Activated naive CD8-positive, alpha-beta T cell treated with anti-CD3 and anti-CD28 coated beads for 36 hours (primary cell): ENCODE measurements at places on chromosomes 5 and 9. TPM values are rescaled to one million over a fixed set of nuclear protein-coding genes. Genes with fewer than 3 reads are reported as not detected.

- no peaks in the 10 kb centered on the region for H3K36me3 ChIP-seq
- no peak for DNase-seq
- no peak overlapping the region for H3K4me3 ChIP-seq
- H3K27ac ChIP-seq = no peak overlapping the region
Measured at GRCh38 chr5:102611312-102611711, 112.5 kb upstream of the SLCO6A1 start.

- no peaks in the 10 kb centered on the region for H3K36me3 ChIP-seq
- H3K4me3 ChIP-seq = no peak overlapping the region
- peaks cover under 1% of the 10 kb centered on the region for H3K27me3 ChIP-seq
- DNase-seq = no peak
- H3K27ac ChIP-seq = no peak overlapping the region
- H3K4me1 ChIP-seq = no peaks in the 10 kb centered on the region
Measured at GRCh38 chr9:91751922-91752321, 198.1 kb downstream of the ROR2 start.

GRCh38 chr5:80207832-80208231 is 48.0 kb downstream of the SERINC5 start:
- H3K4me3 ChIP-seq = no peak overlapping the region
- no peaks in the 10 kb centered on the region for H3K27me3 ChIP-seq
- peaks cover 88% of the 10 kb centered on the region for H3K4me1 ChIP-seq
- DNase-seq = no peak

- H3K27ac ChIP-seq = no peak overlapping the region
- no peak for DNase-seq
- H3K4me3 ChIP-seq = no peak overlapping the region
- H3K27me3 ChIP-seq = no peaks in the 10 kb centered on the region
- no peaks in the 10 kb centered on the region for H3K36me3 ChIP-seq
Measured at GRCh38 chr5:7181841-7182240, 214.1 kb upstream of the ADCY2 start.

DNA sequence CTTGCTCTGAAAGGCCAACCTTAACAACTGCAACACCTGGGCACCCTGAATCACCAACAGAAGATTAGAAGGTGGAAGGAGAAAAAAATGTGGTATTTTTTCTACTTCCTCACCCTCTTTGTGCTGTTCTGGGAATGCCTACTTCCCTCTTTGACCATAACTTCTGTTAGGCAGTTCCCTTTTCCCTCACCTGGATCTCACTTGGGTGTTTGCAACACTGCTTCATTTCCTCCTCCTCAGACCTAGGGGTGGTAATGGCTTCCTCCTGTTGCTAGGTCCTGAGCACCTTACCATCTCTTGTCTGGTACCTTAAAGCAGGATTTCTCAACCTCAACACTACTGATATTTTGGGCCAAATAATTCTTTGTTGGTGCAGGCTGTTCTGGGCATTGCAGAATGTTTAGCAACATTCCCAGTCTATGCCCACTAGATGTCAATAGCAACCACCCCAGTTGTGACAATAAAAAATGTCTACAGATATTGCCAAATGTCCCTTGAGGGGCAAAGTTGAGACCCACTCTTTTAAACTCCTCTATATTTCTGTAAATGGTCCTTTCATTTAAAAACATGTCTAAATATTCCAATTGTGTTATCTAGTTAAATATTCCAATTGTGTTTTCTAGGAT is 300.0 kb upstream of the VLDLR start:
- H3K27me3 ChIP-seq = no peaks in the 10 kb centered on the region
- H3K4me1 ChIP-seq = no peaks in the 10 kb centered on the region
- H3K27ac ChIP-seq = no peak overlapping the region
- H3K4me3 ChIP-seq = no peak overlapping the region
- H3K36me3 ChIP-seq = no peaks in the 10 kb centered on the region
- no peak for DNase-seq

DNA sequence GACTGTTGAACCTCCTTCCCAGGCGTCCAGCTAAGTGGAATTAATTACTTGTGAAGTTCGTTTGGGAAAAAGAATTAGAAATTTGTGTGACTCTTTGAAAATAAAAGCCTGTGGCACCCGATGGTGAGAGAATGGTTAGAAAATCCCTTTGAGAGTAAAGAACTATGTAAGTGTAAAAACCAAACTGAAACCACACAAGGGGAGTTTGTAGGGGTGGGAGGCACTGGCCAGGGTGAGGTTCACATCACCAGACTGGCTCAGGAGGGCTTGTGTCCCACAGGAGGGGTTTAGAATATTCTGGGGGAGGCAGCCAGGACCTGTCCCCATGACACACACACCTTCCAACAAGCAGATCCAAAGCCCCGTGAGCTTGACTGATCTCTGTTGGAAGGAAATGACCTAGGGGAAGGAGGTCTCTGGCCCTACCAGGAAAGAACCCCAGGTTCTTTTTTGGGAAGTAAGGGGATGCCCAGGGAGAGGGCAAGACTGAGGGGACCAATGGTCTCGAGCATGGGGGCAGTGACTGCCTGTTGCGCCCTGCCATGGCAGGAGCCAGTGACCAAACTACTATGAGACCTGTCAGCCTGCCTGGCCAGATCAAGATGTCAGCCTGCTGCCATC is 4.3 kb downstream of the SPATA24 start:
- H3K4me1 ChIP-seq = peaks cover 37% of the 10 kb centered on the region
- DNase-seq = no peak
- H3K27me3 ChIP-seq = no peaks in the 10 kb centered on the region
- no peaks in the 10 kb centered on the region for H3K36me3 ChIP-seq
- no peak overlapping the region for H3K4me3 ChIP-seq

GRCh38 chr9:34651876-34652601 is at the start of gene IL11RA:
Gene IL11RA, plus strand, starts transcription at chr9:34652185. Its CDS starts 3,033 bp downstream, at chr9:34655218.
- peak; percentile 57 for DNase-seq
- no peak within 1 kb of the TSS for H3K4me3 ChIP-seq
- peak within 1 kb of the TSS; percentile 58 for H3K27ac ChIP-seq
- no peaks in the 10 kb centered on the region for H3K27me3 ChIP-seq

DNA sequence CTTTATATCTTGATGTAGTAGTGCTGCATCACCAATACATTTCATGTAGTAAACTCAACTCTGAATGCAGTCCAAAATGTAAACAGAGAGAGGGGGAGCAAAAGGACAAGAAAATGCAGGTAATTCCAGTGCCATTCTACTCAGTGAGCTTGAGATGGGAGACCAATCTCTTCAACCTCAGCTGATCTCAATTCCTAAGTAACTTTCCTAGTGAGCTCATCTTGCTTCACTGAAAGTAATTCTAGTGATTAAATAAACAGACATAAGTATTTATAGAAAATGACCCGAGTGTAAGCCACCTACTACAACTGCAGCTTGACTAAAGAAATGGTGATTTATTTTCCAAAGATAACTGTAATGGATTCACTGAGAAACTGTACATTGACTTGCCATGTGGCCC is 424.5 kb downstream of the DMRT2 start:
- no peak overlapping the region for H3K27ac ChIP-seq
- no peaks in the 10 kb centered on the region for H3K36me3 ChIP-seq
- peaks cover 2% of the 10 kb centered on the region for H3K4me1 ChIP-seq
- no peaks in the 10 kb centered on the region for H3K27me3 ChIP-seq

- H3K4me3 ChIP-seq = no peak overlapping the region
- H3K27ac ChIP-seq = no peak overlapping the region
- H3K36me3 ChIP-seq = no peaks in the 10 kb centered on the region
Measured at GRCh38 chr5:76256116-76256889, 146.8 kb upstream of the IQGAP2 start.

DNA sequence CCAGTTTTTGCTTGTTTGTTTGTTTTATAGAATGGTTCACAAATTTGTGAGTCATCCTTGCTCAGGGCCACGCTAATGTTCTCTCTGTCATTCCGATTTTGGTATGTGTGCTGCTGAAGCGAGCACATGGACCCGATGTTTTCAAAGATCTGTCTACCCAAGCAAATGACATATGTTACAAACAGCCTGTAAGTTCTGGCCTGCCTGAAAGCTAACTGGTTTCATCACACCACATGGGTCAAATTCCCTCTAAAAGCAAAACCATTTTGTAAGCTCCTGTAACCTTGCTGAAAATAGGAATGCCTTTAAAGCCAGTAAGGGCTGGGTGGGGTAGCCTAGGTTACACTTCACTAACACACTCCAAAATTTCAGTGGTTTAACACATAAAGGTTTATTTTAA is 25.4 kb downstream of the DMRT3 start:
- no peaks in the 10 kb centered on the region for H3K36me3 ChIP-seq
- H3K27ac ChIP-seq = no peak overlapping the region
- no peak for DNase-seq
- H3K4me1 ChIP-seq = peaks cover 6% of the 10 kb centered on the region
- H3K27me3 ChIP-seq = peaks cover 27% of the 10 kb centered on the region
- H3K4me3 ChIP-seq = no peak overlapping the region

- H3K4me1 ChIP-seq = no peaks in the 10 kb centered on the region
- no peak overlapping the region for H3K4me3 ChIP-seq
- no peak for DNase-seq
Measured at GRCh38 chr9:83281306-83282255, 218.6 kb upstream of the RASEF start.

DNA sequence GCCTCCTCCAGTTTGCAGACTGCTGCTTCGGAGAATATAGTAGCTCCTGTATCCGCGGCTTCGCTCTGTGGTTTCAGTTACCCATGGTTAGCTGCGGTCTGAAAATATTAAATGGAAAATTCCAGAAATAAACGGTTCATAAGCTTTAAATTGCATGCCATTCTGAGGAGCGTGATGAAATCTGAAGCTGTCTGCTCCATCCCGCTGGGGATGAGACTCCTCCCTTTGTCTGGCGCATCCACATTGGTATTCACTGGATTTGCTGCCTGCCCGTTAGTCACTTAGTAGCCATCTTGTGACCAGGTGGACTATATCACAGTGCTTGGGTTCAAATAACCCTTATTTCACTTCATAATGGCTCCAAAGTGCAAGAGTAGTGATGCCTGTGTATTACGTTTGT is 36.3 kb downstream of the MSX2 start:
- H3K4me3 ChIP-seq = no peak overlapping the region
- no peaks in the 10 kb centered on the region for H3K36me3 ChIP-seq
- H3K27ac ChIP-seq = no peak overlapping the region
- no peak for DNase-seq
- no peaks in the 10 kb centered on the region for H3K4me1 ChIP-seq

DNA sequence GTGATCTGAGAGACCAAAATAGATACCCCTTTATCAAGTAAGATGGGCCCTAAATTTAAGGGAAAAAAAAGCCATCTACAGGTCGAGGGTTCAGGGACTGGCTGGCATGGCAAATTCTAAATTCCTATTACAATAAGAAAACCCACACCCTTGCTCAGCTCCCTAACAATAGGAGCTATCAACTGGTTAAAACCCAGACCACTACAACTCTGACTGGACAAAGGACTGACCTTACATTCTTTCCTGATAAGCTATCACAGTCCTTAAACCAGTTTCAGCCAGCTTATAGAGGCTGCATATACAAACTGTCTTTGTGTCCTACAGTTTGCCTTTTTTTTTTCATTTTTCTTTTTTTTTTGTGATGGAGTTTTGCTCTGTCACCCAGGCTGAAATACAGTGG is 803.6 kb downstream of the NR2F1-AS1 start:
- no peak overlapping the region for H3K4me3 ChIP-seq
- DNase-seq = no peak
- H3K36me3 ChIP-seq = no peaks in the 10 kb centered on the region
- H3K27ac ChIP-seq = no peak overlapping the region
- no peaks in the 10 kb centered on the region for H3K27me3 ChIP-seq

DNA sequence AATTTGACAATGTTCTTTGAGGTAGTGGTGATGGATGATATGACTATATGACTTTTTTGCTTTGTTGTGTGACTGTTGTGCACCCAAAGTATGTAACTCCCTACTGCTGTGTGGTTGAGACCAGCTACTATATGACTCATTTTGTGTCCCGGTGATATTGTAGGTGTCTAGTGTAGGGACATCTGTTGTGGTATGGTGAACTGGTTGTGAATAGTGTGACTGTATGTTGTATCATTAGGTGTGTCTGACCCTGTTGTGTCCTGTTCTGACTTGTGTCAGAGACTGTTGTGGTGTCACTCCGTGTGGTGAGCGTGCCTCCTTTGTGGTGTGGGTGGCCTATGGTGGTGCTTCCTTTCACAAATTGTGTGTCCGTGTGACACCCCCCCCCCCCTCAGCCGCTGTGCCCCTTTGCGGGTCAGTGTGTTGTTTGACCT is 11.2 kb upstream of the CXXC5 start:
- peak overlapping the region; percentile 23 for H3K4me3 ChIP-seq
- no peaks in the 10 kb centered on the region for H3K27me3 ChIP-seq
- peak overlapping the region; percentile 90 for H3K27ac ChIP-seq
- peaks cover 39% of the 10 kb centered on the region for H3K4me1 ChIP-seq
- peaks cover 3% of the 10 kb centered on the region for H3K36me3 ChIP-seq

- H3K36me3 ChIP-seq = peaks cover 52% of the 10 kb centered on the region
- H3K4me3 ChIP-seq = peak overlapping the region; percentile 61
- peaks cover 86% of the 10 kb centered on the region for H3K4me1 ChIP-seq
- peaks cover 3% of the 10 kb centered on the region for H3K27me3 ChIP-seq
Measured at GRCh38 chr9:131418143-131419025, 24.5 kb downstream of the PRRC2B start.

GRCh38 chr5:35877655-35878054 is 21.0 kb downstream of the IL7R start:
- peak overlapping the region; percentile 90 for H3K27ac ChIP-seq
- no peak overlapping the region for H3K4me3 ChIP-seq
- no peaks in the 10 kb centered on the region for H3K27me3 ChIP-seq
- H3K36me3 ChIP-seq = peaks cover 93% of the 10 kb centered on the region
- no peak for DNase-seq

DNA sequence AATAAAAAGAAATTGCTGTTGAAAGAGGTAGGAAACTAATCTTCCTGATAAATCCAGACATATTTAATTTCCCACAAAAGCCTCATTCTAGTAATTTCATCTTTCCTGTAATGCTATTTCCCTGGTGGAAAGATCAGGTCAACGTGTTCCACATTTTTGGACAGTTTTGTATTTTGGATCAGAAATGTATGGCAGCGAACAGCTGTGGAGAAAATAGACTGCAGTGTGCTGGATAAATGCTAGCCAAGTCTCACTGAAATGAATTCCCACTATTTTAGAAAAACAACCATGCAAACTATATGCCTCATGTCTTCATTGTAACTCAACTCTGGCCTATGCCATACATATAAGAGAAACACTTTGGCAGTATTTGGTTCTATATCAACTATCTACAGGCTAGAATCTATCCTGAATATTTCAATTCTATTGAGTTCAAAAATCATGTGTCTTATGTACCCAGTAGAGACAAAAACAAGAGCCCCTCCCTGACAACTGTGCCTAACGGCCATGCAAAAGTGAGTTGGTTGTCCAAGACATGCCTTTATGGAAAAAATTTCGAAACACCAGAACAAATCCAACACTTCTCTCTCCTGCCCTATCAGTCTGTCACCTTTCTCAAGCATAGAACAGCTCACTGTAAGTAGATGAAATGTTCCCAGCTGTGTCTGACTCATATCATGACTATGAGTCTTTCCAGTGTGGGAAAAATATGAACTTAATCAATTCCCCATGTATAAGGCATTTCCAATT is 191.3 kb upstream of the NREP start:
- H3K27me3 ChIP-seq = peaks cover 15% of the 10 kb centered on the region
- DNase-seq = no peak
- no peaks in the 10 kb centered on the region for H3K36me3 ChIP-seq
- no peak overlapping the region for H3K27ac ChIP-seq
- H3K4me1 ChIP-seq = no peaks in the 10 kb centered on the region

GRCh38 chr9:9173264-9173663 is 1373.7 kb upstream of the DMAC1 start:
- H3K36me3 ChIP-seq = no peaks in the 10 kb centered on the region
- DNase-seq = no peak
- no peak overlapping the region for H3K27ac ChIP-seq
- no peaks in the 10 kb centered on the region for H3K27me3 ChIP-seq
- H3K4me3 ChIP-seq = no peak overlapping the region

GRCh38 chr9:69391487-69391886 is 66.5 kb downstream of the ENTREP1 start:
- H3K36me3 ChIP-seq = no peaks in the 10 kb centered on the region
- H3K27me3 ChIP-seq = no peaks in the 10 kb centered on the region
- no peak overlapping the region for H3K4me3 ChIP-seq
- no peak overlapping the region for H3K27ac ChIP-seq
- H3K4me1 ChIP-seq = no peaks in the 10 kb centered on the region

SPATA31A3 gene
- total RNA-seq = not detected

NRG2 gene
- total RNA-seq = 0.10 TPM
